ENCODE measurements at places on chromosomes 3 and 15. TPM values are rescaled to one million over a fixed set of nuclear protein-coding genes. Genes with fewer than 3 reads are reported as not detected.
A peak's percentile ranks its signal among the peaks of the same experiment; 100 is the strongest.

The PIGZ gene
- 0.72 TPM for polyA plus RNA-seq

DNA sequence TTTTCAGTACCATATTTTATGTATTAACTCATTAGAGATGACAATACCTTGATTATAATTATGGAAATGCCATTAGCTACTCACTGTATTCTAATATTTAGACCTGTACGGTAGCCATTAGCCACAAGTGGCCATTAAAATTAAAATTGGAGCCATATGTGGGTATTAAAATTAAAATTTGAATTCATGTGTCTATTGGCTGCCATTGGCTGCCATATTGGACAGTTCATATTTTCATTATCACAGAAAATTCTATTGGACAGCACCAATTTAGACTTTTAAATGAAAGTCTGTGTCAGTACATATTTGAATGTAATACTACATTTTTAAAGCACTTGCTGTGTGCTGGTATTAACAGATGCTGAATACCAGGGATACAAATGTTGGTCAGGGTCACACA, 3.0 kb downstream of the ATP11B start:
- no peak for DNase-seq

- peak; percentile 59 for DNase-seq
Observed at GRCh38 chr3:124858275-124858674, 28.9 kb downstream of the ITGB5 start.

DNA sequence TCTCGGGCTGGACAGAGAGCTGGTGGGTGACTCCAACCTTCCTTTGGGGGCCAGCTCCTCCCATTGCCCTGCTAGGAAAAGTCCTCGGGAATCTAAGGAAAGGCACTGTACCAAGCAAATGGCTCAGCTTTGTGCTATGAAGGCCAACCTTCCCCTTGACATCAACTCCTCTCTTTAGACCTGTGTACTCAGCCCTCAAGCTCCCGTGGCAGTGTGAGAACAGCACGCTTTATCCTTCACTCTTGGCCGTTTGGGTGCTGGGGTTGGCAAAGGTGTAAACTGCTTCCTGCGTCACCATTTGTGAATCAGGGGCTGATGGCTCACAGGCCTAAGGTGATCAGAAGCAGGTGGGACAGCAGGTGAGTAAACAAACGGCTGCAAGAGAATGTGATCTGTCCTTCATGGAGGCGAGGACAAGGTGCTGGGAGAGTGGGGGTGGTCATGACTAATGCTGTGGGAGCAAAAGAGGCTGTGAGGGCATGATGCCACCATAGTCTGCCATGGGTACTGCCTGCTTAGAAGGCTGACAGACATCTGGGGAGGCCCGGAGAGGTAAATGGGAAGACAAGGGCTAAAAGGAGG, 165.2 kb upstream of the TPM1 start:
- no peak for DNase-seq

GRCh38 chr3:50671331-50671730, 3.4 kb upstream of the DOCK3 start:
- no peak for DNase-seq
